Right atrium auricular region (tissue), 2 donors: ENCODE measurements at places on chromosomes 7 and 10.
A peak's percentile ranks its signal among the peaks of the same experiment; 100 is the strongest.

DNA sequence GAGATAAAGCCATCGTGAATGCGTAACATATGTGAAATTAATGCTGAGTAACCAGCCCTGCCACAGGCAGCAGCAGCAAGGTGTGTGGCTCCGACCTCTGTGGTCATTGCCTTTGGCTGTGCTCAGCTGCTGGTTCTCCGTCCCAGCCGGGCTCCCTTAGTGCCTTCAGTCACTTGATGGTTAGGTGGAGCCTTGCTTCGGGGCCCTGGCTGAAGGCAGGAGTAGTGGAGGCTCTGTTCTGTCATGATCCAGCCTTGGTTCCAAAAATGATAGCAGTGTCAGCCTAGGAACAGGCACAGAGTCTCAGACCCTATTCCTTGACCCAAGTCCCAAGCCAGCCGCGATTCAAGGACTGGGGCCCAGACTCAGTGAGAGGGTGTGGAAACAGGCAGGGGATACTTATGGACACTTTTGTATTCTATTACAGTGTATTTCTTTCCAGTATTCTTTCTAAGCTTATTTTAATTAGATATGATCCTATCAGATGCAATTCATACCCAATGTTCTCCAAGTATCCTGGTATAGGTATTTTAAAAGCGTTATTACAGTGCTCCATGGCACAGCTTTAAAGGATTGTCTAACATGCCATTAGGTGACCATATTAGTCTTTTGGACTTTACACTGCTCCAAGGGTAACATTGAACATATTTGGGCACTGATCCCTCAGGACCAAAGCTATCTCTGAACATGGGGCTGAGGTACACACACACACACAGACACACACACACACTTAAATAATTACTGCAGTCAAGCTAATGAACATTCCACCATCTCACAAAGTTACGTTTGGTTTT, 9.0 kb downstream of the SCART1 start:
- peak; percentile 42 for DNase-seq

DNA sequence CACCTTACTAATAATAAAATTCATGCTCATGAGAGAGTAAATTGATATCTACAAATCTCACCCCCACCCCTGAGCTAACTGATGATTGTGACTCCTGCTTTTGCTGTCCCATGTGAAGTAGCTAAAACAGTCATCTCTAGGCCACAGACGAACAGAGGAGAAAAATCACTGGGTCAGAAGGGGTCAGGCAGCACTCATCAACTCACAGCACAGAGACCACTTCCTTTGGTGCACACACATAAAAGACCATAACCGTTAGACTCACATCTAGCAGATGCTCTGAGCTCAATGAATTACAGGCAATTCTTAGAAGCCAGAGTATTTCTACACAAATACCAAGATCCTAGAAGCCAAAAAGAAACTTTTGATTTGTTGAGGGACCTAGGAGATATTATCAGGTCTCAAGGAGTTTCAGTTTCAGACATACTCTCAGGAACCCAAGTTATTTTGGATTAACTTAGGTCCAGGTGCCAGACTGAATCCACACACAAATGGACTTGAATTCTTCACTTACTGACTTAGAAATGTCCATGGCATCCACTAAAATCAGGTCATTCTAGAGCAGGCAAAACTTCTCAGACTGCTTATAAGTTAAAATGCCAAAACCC, 65.0 kb upstream of the TES start:
- no peak for DNase-seq

DNA sequence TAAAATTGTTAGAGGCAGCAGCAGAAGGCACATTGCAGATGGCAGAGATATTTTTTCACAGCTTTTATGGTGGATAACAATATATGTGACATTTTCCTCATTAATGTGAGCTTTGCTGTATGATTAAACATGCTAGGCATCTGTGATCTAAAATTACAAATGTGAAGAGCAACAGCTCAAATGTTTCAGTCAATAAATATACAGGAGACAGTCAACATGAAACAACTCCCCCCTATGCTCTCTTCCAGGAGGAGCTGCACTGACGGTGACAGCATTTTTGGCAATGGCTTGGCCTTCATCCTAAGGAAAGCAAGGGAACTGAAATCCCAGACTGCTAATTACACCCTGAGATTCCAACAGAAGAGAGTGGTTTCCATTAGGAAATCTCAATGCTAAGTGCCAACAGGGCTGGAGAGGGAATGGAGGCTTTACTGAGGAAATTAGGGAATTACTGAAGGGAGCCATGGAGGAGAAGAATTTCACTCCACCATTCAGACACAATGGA, 51.4 kb upstream of the GRB10 start:
- no peak for DNase-seq

GRCh38 chr7:9106747-9107146, 673.3 kb downstream of the NXPH1 start:
- DNase-seq: no peak

GRCh38 chr7:39727231-39728012, 104.0 kb downstream of the RALA start:
- DNase-seq: no peak
